ENCODE measurements at places on chromosomes 6 and 20.

GRCh38 chr6:129672881-129673631 is 36.9 kb downstream of the ARHGAP18 start:
- no peak for DNase-seq

DNA sequence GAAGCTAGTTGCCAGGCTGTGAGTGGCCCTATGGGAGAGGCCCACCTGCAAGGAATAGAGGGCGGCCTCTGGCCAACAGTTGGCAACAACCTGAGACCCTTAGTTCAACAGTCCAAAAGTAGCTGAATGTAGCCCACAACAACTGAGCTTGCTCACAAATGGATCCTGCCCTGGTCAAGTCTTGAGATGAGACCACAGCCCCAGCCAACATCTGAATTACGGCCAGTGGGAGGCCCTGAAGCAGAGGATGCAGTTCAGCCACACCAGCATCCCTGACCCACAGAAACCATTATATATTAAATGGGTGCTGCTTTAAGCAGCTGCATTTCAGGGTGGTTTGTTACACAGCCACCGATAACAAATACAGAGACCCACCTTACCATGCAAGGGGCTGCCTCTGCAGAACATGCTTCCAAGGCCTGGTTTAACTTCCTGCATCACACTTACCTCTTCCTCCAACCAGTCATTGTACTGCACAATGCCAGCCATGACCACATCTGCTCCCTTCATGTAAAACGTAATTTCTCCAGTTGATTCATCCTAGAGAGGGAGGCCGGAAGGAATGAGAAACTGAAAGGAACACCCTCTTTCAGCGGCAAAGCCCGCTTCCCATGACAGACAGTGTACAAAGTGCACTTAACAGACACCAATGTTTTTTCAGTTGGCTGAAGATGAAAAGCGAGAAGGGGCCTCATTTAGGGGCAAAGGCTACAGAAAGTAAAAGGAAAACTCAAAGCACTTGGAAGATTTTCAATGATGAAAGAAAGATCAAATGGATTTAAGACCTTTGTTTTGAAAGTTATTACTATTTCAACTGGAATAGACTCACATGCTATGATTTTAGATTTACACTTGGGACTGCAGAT is 86.2 kb upstream of the NFATC2 start:
- DNase-seq, result no peak

DNA sequence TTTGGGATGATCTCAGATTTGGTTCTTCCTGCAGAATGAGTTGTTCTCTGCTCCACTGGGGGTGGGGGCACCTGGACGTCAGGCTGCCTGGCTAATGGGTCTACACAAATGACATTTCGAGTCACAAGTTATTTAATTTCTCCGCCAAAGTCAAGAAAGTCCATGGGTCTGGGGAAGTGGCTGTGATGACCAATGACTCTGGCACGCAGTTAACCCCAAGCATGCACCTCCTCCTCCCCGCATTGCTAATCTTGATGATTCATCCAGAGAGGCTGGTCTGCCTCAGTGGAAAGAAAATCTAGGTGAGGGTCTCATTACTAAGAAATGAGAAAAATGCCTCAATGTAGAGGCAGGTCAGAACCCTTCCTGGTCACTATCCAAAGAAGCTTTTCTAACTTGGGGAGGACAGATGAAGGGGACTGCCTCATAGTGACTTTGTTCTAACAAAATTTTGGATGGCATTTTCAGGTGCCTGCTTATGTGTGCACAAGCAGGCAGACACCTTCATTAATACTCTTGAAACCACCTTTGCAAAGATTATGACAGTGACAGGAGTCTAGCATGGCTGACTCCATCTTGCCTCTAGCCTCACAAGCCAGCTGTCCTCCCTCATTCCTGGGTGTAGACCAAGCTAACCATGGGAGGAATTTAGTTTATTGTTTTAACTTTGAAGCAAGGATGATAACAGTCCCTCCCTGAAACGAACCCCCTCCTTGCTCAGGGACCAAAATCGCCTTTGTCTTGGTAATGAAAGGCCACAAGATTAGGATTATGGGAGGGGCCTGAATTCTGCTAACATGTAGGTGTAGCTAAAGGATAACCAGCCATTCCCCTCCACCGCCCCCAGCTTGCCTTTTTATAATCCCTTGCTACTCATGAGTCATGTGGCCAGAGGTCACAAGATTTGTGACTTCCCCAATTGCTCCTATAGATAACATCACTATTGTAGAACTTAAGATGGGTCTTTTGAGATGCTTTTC is 98.6 kb upstream of the MRPS10 start:
- no peak for DNase-seq

GRCh38 chr20:34164381-34164984 is 52.4 kb upstream of the EIF2S2 start:
- DNase-seq, result no peak

- DNase-seq, result no peak
Measured at GRCh38 chr6:108877046-108877751, 29.0 kb downstream of the ARMC2 start.

All from NCI-H1105 (cell line).